Fibroblast of villous mesenchyme (primary cell): ENCODE measurements at places on chromosomes 1 and 21.

GRCh38 chr1:107213225-107213624 lies 72.4 kb downstream of the NTNG1 start:
- DNase-seq = no peak

- DNase-seq = no peak
Measured at GRCh38 chr21:33266789-33267135, 595 bp downstream of the IL10RB start.

DNA sequence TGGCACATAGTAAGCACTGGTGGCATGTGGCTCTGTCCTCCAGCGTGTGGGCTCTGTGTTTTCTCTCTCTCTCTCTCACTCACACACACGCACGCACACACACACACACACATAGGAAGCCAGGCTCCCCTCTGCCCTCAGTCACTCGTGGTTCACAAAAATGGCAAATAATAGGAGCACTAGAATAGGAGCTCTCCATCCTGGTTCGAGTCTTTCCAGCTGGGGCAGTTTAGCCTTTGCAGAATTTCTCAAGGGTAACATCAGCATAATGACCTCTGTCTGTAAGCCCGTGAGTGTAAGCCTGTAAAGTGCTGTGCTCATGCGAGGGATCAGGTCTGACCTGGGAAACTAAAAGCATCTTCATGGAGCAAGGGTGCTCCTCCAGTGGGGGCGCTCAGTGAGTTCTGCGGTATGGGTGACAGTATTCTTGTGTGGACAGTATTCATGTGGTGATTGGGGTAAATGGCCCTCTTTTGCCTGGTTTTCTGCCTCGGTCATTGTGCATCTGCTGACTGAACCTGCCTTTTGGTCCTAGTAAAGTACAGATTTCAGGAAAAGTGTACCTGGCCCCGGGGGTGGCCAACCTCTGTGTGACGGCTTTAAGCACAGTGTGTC lies 842 bp upstream of the ZC3H12A start:
- DNase-seq = peak; percentile 61

DNA sequence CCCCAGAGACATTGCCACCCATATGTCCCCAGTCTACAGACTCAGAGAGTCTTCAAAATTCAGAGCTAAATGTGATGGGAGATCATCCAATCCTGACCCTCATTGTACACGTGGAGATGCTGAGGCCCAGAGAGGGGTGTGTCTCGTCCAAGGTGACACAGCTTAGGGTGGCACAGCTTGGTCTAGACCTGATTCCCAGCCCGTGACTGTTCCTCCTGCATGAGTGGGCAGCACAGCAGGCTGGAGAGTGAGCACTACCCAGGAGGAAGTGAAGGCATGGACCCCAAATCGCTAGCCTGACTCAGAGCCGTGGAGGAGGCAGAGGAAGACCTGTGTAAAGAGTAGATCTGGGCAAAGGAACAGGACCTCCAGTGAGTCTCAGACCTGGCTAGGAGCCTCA lies 16.4 kb downstream of the S100A7 start:
- no peak for DNase-seq

GRCh38 chr1:28886731-28887418 lies 27.5 kb upstream of the EPB41 start:
- peak; percentile 60 for DNase-seq

DNA sequence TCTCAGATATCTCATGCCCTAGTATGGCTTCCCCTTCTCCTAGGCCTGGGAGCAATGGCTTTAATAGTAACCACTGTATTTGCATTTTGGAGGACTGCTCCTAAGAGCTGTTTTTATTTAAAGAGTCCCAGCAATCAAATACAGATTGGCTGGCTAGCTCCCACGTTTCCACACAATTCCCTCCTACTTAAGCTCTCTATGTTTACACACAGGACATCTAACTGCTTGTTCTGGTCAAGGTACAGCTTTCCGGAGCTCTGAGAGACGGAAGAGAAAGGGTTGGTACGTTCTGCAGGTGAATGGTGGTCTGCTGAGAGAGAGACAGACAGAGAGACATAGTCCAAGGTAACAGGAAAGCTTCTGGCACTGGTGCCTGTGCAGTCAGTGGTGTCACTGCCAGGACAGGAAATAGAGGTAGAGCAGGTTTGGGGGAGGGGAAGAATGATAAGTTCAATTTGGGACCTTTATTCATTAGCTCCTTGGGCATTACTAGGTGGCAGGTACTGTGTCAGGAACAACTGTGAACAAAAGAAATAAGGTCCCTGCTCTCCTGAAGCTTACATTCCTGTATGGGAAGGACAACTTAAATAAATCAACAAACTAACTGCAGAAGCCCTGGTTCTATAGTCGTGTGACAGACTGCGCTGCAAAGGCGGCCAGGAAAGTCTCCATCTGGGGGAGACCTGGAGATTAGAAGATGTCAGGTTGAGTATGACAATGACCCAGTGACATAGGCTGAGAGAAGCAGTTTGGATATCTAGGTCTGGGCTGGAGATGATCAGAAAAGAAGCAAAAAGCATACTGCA lies 1.2 kb upstream of the SLC25A33 start:
- DNase-seq = no peak

DNA sequence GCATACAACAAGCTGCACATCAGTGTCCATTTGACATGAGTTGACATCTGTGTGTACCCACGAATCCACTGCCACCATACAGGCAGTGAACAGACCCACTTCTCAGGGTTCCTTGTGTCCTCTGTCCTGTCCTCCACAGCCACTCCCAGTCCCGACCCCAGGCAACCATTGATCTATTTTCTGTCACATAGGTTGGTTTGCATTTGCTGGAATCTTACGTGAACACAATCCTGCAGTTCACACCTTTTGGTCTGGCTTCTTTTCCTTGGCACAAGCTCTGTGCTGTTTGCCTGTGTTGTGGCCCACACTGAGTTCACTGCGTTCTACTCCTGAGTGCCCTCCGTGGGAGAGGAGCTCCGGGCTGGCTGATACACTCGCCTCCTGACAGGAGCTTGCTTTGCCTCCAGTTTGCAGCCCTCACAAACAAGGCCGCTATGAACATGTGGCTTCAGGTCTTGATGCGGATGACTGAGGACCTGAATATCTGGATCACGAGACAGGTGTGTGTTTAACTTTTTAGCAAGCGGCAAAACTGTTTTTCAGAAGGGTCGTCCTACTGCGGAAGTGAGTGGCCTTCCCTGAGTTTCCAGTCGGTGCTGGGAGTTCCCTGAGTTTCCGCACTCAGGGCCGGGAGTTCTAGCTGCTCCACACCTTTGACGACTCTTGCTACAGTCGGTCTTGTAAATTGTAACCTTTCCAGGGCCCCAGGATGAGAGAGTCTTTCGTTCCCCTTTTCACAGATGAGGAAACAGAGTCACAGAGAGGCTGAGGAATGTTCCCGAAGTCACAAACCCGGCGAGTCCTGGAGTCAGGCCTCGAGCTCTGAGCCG lies 13.0 kb upstream of the COL18A1 start:
- no peak for DNase-seq

GRCh38 chr1:23718482-23718881 lies 24.8 kb upstream of the ELOA start:
- peak; percentile 47 for DNase-seq

- no peak for DNase-seq
Measured at GRCh38 chr1:36472656-36473055, 8.5 kb upstream of the MRPS15 start.
